ENCODE measurements at places on chromosomes 5 and 9.

DNA sequence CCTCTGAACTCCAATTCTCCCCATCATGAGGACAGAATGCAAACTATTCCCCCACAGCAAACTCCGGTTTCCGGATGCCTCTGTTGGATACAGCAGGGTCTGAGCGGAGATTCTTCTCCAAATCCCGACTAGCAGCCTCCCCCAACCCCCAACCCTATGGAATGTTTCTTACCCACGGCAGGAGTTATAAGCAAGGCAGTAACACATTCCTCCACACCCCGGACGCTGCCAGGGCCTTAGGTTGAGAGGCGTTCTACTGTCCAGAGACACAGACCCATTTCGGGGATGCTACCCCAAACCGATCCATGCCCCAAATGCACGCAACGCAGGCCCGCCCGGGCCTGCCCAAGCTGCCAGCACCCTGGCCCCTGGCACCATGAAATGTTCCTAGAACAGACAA lies 85.6 kb upstream of the LMX1B start:
- no peaks in the 10 kb centered on the region for H3K27me3 ChIP-seq
- H3K4me3 ChIP-seq = no peak overlapping the region
- DNase-seq = no peak
- peaks cover 28% of the 10 kb centered on the region for H3K4me1 ChIP-seq
- H3K27ac ChIP-seq = no peak overlapping the region

DNA sequence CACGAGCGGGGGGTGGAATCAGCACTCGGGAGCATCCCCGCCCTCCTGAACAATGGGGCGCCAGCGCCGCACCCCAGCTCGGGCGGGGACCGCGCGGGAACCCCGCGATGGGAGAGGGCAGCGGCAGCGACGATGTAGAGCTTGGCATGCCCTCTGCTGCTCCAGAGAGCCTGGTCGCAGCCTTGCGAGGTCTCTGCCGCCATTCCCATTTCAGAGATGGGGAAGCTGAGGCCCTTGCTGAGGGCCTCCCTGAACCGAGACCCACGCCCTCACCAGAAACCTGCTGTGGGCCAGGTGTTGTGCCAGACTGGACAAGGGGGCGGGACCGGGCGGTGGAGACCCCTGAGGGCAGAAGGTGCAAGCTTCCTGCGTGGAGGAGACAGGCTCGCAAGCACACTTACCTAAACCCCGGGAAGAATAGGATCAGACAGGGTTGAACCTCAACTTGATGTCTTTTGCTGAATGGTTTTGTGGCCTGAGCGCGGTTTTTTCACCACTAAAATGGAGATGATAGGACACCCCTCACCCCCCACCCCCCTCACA lies 647 bp upstream of the MEGF9 start:
- H3K27me3 ChIP-seq = no peaks in the 10 kb centered on the region
- H3K36me3 ChIP-seq = no peaks in the 10 kb centered on the region
- H3K27ac ChIP-seq = peak overlapping the region; percentile 25
- peaks cover 43% of the 10 kb centered on the region for H3K4me1 ChIP-seq

DNA sequence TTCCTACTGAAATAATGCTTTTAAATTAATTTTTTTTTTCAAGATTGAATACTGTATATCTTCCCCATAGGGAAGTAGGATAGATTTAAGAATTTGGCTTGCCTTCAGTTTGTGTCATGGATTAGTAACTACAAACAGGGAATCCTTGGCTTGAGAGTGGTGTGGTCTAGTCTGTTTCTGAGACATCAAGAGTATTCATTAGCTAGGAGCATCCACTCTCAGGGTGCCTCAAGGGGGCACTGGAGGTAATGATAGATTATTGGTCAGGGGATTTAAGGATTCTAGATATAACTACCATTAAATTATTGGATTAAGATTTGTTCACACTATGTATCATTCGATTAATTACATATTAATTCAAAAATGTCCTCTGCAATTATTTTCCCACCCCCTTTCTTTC lies 91.8 kb upstream of the TXNDC8 start:
- H3K27me3 ChIP-seq = no peaks in the 10 kb centered on the region
- H3K36me3 ChIP-seq = no peaks in the 10 kb centered on the region
- no peak for DNase-seq
- H3K27ac ChIP-seq = no peak overlapping the region
- H3K4me1 ChIP-seq = no peaks in the 10 kb centered on the region

DNA sequence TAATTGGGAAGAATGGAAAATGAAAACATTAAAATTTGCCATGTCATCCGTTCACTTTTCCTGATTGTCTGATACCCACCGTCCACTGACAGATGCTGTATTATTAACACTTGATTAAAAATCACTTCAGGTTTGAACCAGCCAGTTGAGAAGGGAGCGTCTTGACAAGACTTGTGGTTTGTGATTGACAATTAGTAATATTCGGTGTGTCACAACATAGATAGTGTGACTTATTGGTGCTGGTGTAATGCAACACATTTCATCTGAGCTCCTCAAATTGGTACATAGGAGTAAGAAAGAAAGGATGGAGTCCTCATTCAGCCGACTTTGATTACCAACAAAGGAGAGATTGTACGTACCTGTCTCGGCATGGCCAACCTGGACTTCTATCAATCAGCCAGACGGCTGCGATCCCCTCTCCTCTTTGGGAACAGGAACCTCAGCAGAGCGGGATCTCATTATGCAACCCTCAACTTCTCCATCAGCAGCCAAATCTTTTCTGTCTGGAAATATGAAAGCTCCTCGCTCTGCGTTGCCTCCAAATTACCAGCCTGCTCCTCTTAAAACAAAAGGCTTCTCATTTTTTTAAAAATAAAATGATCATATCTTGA lies 211.7 kb upstream of the MVB12B start:
- no peaks in the 10 kb centered on the region for H3K4me1 ChIP-seq
- no peak for DNase-seq
- no peaks in the 10 kb centered on the region for H3K27me3 ChIP-seq
- no peak overlapping the region for H3K27ac ChIP-seq
- no peak overlapping the region for H3K4me3 ChIP-seq
- H3K36me3 ChIP-seq = no peaks in the 10 kb centered on the region

GRCh38 chr9:95605816-95606488 lies 89.2 kb upstream of the PTCH1 start:
- no peak for DNase-seq
- H3K27ac ChIP-seq = no peak overlapping the region
- H3K36me3 ChIP-seq = no peaks in the 10 kb centered on the region
- no peaks in the 10 kb centered on the region for H3K4me1 ChIP-seq

GRCh38 chr5:179765400-179765799 lies 28.4 kb upstream of the LTC4S start:
- H3K4me1 ChIP-seq = peaks cover 59% of the 10 kb centered on the region
- peak; percentile 46 for DNase-seq
- H3K27me3 ChIP-seq = no peaks in the 10 kb centered on the region
- H3K36me3 ChIP-seq = peaks cover 32% of the 10 kb centered on the region
- H3K27ac ChIP-seq = no peak overlapping the region

GRCh38 chr9:91001146-91001611 lies 199.6 kb downstream of the SYK start:
- no peak overlapping the region for H3K27ac ChIP-seq
- H3K4me1 ChIP-seq = no peaks in the 10 kb centered on the region
- no peak for DNase-seq
- H3K27me3 ChIP-seq = no peaks in the 10 kb centered on the region
- H3K4me3 ChIP-seq = no peak overlapping the region

DNA sequence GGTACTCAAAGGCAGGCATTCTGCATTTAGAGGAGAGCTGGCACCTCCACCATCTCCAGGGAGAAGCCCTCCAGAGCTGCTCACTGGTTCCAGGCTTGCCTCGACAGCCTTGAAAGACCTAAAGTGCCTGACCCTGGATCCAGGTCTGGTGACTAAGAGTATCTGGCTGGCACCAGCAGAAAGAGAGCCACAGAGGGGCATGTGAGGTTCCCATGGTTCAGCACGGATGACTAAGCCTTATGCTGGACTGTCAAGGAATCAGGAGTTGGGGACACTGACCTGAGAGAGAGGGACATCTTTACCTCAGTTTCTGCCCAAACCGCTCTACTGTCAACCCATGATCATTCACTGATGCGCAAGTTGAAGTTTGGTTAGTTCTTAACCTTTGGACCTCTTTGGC lies 3.0 kb downstream of the ACTL7A start:
- H3K36me3 ChIP-seq = peaks cover 13% of the 10 kb centered on the region
- H3K4me1 ChIP-seq = no peaks in the 10 kb centered on the region
- DNase-seq = no peak

GRCh38 chr5:154086641-154087040 lies 47.9 kb downstream of the MFAP3 start:
- no peaks in the 10 kb centered on the region for H3K27me3 ChIP-seq
- no peak for DNase-seq
- no peak overlapping the region for H3K27ac ChIP-seq

GRCh38 chr9:31334837-31335528 lies 1049.5 kb upstream of the ACO1 start:
- no peak overlapping the region for H3K4me3 ChIP-seq
- DNase-seq = no peak
- H3K27ac ChIP-seq = no peak overlapping the region
- peaks cover 6% of the 10 kb centered on the region for H3K4me1 ChIP-seq

All from common myeloid progenitor, CD34-positive (primary cell).